Jurkat, Clone E6-1 (cell line): ENCODE measurements at places on chromosomes 4 and X.

DNA sequence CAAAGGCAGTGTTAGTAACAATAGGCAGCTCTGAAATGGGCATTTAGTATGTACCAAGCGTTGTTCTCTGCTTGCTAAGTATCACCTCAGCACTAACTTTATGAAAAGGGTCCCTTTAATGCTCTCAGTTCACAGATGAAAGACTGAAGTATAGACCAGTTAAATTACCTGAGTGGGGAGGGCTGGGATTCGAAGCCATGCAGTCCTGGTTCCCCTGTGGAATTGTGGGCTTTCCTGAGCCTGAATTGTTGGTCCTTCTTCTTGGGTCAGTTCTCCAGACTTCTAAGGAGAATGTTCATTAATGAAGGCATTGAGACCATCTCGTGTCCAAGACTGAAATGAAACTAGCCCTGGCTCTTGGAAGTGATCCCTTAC is 7.7 kb upstream of the PRDM8 start:
- DNase-seq: no peak

- no peak for DNase-seq
These were observed 204.9 kb downstream of the MID1 start for GRCh38 chrX:10415306-10416001.

- DNase-seq: no peak
These were observed 556.1 kb downstream of the IL1RAPL1 start for GRCh38 chrX:29143356-29143755.

GRCh38 chr4:150781191-150781590 is 199.2 kb downstream of the MAB21L2 start:
- DNase-seq: no peak

DNA sequence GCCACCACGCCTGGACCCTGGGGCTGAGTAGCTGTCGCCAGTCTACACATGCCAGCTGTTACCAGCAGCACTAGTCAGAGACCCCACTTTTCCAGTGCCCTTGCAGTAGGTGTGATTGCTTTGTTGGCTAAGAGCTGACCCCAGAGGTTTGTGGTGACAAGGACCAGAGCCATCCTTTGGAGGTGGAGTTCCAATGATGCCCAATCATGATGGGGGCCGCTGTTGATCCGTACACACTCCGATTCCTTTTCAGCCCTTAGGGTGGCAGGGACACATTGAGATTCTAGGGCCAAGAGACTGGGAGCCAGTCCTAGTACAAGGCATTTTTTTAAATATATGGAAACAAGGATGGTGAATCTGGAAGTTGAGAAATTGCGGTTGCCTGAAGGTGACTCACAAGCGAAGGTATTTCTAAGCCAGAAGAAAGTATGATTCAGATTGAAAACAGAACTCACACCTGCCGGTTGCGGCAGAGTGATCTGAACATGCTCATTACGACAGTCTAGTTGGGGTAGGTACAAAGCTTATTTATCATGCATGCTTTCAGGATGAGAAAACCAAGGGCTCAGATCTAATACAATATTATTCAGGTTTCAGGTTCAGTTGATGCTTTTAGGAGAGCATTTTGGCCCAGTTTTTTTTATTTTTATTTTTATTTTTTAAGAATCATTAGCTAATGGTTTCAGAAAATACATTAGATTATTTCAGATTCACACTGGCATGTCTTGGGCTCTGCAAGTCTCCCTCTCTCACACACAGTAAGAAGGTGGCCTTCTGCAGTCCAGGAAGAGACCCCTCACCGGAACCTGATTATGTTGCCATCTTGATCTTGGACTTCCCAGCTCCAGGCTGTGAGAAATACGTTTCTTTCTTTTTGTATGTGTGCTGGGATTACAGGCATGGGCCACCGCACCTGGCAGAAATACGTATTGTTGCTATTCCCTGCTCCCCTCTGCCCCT is 43.4 kb downstream of the SHROOM2 start:
- DNase-seq: no peak

- no peak for DNase-seq
These were observed 4.1 kb downstream of the PITX2 start for GRCh38 chr4:110618581-110619462.
